ENCODE measurements at places on chromosomes 2 and 18.

DNA sequence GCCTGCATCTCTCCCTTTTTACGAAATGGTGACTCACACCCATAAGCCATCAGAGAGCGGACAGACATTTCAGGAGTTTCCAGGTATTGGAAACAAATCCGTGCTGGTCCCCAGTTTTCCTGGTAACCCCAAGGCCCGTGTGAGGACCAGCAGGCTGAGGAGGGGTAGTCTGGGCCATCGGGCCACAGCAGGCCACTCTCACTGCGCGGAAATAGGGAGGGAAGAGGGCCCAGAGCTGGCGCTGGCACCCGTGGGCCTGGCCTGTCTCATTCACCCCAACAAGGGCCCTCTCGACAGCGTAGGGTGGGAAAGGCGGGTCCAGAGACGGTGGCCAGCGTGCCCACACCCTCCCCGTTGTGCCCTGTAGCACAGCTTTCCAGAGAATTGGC lies 13.7 kb upstream of the FAHD2A start:
- DNase-seq, result no peak

- no peak for DNase-seq
These were observed 96.5 kb downstream of the CCDC93 start for GRCh38 chr2:117917223-117917917.

DNA sequence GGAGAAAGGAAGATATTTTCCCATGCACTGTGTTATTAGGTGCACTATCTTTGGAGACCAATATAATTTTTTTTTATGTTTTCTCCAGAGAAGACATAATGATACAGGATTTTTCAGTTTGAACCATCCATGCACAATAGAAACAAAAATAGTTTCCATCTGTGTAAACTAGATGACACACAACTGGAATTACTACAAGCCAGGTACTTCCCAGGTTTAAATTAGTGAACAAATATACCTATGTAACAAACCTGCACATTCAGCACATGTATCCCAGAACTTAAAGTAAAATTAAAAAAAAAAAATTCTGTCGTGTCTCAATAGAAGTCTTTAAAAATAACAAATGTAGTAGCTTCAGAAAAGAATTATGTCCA lies 1616.8 kb upstream of the ACVR2A start:
- DNase-seq, result no peak

DNA sequence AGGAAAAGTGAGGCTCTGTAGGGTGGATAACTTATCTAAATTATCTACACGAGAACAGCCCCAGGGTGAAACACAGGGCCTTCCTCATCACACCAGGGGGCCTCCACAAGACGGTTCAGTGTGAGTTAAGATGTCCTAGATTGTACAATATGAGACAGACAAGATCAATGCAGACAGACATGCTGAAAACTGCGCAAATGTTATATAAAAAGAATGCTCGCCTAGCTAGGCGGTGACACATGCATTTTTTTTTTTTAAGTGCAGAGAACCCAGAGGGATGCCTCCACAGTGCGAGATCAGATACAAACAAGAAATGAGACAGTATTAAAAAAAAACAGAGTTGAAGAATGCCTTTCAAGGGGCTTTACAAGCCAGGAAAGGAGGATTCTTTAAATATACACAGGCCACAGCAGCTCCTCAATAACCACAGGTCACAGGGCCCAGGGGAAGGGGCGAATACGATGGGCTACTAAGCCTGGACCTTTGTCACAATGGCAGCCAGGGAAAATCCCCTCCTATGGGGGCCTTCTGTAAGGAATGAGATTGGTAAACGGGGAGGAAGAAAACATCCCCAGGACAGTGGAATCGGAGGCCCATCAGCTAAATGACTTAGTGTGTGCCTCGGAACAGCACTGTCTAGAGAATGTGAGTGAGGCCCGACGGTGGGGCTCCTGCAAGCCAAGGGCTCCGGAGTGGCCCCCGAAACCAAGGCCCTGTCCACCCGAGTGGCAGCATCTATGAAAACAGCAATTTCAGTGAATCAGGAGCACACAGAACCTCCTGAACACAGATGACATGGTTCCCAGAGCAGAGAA lies 48.9 kb downstream of the ADCY3 start:
- no peak for DNase-seq

Measured in T1000 (cell line).